ENCODE measurements at places on chromosomes 1 and 21. TPM values are rescaled to one million over a fixed set of nuclear protein-coding genes. Genes with fewer than 3 reads are reported as not detected.

Gene CYP4Z1
- total RNA-seq, result not detected

Gene UMODL1
- not detected for total RNA-seq

Gene FNDC10
- total RNA-seq, result 8.4 TPM

Gene WNT9A
- total RNA-seq, result 5.6 TPM

Gene PAFAH2
- 13.0 TPM for total RNA-seq

- H3K36me3 ChIP-seq, result no peaks in the 10 kb centered on the region
- H3K4me1 ChIP-seq, result peaks cover 4% of the 10 kb centered on the region
- no peaks in the 10 kb centered on the region for H3K27me3 ChIP-seq
- DNase-seq, result peak; percentile 71
- no peak overlapping the region for H3K4me3 ChIP-seq
- H3K27ac ChIP-seq, result no peak overlapping the region
These were observed 51.8 kb upstream of the TARDBP start for GRCh38 chr1:10960411-10961299.

- H3K4me1 ChIP-seq, result no peaks in the 10 kb centered on the region
- no peaks in the 10 kb centered on the region for H3K36me3 ChIP-seq
- H3K27me3 ChIP-seq, result peaks cover 16% of the 10 kb centered on the region
- H3K4me3 ChIP-seq, result no peak overlapping the region
- H3K27ac ChIP-seq, result no peak overlapping the region
- DNase-seq, result no peak
These were observed 87.7 kb upstream of the COL6A1 start for GRCh38 chr21:45893740-45894449.

GRCh38 chr1:234555390-234556024, 54.5 kb downstream of the IRF2BP2 start:
- no peaks in the 10 kb centered on the region for H3K36me3 ChIP-seq
- H3K27me3 ChIP-seq, result no peaks in the 10 kb centered on the region
- no peak for DNase-seq
- no peaks in the 10 kb centered on the region for H3K4me1 ChIP-seq

DNA sequence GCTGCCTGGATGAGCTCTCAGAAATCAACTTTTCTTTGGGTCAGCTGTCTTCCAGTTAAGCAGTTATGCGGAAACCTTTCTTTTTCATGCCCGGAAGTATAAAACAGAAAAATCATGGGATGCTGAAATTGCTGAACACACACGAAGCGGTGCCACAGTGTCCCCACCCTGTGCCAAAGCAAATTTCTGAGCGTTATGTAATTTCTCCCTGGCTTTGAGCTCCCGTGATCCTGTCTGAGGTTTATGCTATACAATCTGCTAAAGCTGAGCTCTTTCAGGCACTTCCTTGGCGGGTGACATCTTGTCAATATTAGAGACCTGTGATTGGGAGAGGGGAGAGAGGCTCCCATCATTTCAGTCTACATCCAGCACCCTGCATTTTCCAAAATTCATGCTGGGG, 201.7 kb downstream of the ROR1 start:
- no peak for DNase-seq
- no peak overlapping the region for H3K4me3 ChIP-seq
- no peak overlapping the region for H3K27ac ChIP-seq
- no peaks in the 10 kb centered on the region for H3K27me3 ChIP-seq
- peaks cover 4% of the 10 kb centered on the region for H3K4me1 ChIP-seq

DNA sequence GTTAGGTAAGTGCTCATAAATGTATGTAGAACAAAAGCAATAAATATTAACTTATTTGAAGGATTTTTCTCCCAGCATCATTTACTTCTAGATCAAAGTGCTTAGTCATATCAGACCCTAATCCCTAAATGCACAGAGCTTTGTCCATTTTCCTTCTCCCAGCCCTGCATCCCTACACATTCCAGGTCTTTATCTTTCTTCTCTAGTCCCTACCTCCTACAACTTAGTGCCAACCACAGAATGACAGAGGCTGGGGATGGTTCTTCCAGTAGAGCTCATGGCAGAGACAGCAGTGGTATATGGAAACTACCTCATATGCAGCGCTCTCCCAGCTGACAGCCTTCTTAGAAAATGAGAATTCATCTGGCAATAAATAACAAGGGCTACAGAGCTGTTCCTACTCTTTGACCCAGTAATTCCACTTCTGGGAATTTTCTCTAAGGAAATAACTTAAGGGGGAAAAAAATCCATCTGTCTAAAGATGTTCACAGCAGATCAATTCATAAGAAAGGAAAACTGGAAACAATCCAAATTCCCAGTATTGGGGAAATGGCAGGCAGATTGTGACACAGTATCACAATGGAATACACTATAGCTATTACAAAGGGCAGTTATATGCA, 62.9 kb upstream of the ROR1 start:
- no peak overlapping the region for H3K27ac ChIP-seq
- no peaks in the 10 kb centered on the region for H3K36me3 ChIP-seq
- no peak for DNase-seq
- no peak overlapping the region for H3K4me3 ChIP-seq

GRCh38 chr1:234844479-234845031, 234.6 kb upstream of the IRF2BP2 start:
- no peaks in the 10 kb centered on the region for H3K36me3 ChIP-seq
- H3K4me1 ChIP-seq, result peaks cover 9% of the 10 kb centered on the region
- H3K27ac ChIP-seq, result no peak overlapping the region
- H3K27me3 ChIP-seq, result peaks cover 4% of the 10 kb centered on the region
- no peak overlapping the region for H3K4me3 ChIP-seq
- DNase-seq, result no peak

DNA sequence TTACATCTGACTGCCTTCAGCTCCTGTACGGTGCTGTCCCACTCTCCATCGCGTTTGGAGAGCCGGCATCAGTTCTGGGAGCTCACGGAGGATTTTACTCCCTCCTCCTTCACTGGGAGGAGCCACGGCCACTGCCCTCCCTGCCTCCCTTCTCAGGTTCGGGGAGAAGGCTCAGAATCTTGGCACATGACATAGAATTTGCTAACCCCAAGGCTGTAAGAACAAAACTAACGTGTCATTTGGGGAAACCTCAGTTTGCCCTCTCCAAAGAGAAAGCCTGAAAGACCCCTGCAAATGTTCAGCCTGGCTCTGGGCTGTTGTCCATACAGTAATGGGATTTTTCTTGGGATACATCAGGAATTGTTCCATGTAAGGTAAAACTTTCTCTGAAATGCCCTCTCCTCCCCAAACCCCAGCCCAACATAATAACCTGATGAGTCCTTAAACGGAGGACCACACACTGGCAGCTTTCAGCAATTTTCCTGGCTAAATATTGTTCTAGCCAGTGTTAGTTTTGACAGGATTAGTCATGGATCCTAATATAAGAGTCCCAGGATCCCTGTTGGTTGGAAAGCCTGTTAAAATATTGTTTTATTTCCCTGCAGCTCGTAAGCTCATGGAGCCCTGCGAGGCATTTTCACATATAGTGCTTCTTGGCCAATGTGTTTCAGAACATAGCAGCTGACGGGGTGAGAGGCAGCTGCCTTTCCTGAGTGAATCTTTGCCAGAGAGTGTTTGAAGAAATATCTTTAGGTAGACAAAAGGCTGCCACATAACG, 98.8 kb downstream of the RHOU start:
- H3K4me3 ChIP-seq, result no peak overlapping the region
- H3K36me3 ChIP-seq, result no peaks in the 10 kb centered on the region
- no peaks in the 10 kb centered on the region for H3K27me3 ChIP-seq
- DNase-seq, result no peak
- peaks cover 50% of the 10 kb centered on the region for H3K4me1 ChIP-seq

GRCh38 chr1:216032284-216032683, 391.0 kb downstream of the USH2A start:
- H3K4me1 ChIP-seq, result no peaks in the 10 kb centered on the region
- no peaks in the 10 kb centered on the region for H3K36me3 ChIP-seq

DNA sequence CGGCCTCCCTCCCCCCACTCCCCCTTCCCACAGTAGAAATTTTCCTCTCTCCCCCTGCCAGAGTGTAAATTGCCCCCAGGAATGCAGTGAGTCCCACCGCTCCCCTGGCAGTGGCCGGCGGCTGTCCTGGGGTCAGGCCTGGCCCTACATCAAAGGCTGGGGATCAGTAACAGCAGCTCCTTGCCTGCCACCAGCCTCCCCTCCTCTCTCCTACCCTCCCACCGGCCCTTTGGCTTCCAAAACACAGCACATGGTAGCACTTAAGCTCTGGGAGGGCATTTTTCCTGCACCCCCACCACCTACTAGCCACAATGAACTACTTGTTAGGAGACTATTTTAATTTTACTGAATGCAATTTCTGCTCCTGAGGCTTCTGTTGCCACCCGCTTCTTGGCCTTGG, 9.0 kb upstream of the COL8A2 start:
- no peak for DNase-seq
- no peak overlapping the region for H3K4me3 ChIP-seq
- H3K27ac ChIP-seq, result no peak overlapping the region
- peaks cover 18% of the 10 kb centered on the region for H3K4me1 ChIP-seq

GRCh38 chr1:176033881-176034280, 173.2 kb downstream of the COP1 start:
- H3K36me3 ChIP-seq, result no peaks in the 10 kb centered on the region
- no peak for DNase-seq
- no peak overlapping the region for H3K27ac ChIP-seq

- no peaks in the 10 kb centered on the region for H3K36me3 ChIP-seq
- H3K27me3 ChIP-seq, result no peaks in the 10 kb centered on the region
These were observed 67.5 kb downstream of the DNTTIP2 start for GRCh38 chr1:93811326-93812065.

DNA sequence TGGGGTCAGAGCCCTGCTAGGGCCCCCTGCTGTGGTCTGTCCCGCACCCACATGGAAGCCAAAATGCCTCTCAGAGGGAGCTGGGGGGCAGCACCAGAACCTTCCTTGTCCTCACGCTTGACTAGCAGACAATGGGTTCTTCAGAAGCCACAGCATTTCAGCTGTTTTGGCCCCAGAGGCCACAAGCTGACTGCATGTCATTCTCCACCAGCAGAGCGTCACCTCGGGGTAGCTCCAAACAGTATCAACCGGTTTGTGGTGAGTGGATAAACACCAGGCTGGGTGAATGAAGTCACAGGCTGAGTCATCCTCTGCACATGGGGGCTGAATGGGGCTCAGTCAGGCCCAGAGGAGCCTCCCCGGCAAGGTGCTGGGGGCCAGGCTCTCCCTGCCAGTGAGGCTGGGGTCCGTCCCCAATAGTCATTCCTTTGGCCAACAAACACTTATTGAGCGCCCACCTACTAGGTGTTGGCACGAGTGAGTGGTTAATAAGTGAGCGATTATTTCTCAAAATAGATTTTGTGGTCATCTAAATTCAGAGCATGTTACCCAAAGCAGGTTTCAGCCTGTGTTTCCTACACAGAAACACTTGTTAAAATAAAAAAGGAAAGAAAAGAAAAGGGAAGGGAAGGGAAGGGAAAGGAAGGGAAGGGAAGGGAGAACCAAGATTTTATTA, 9.1 kb downstream of the OLIG1 start:
- H3K36me3 ChIP-seq, result no peaks in the 10 kb centered on the region
- no peak overlapping the region for H3K4me3 ChIP-seq
- H3K27me3 ChIP-seq, result no peaks in the 10 kb centered on the region

Data from HCT116 (cell line).